ENCODE measurements at places on chromosomes 7 and 10.

- DNase-seq = no peak
These were observed 33.4 kb downstream of the CCM2 start for GRCh38 chr7:45033261-45033930.

GRCh38 chr7:44257618-44258422 is 57.0 kb downstream of the YKT6 start:
- peak; percentile 84 for DNase-seq

DNA sequence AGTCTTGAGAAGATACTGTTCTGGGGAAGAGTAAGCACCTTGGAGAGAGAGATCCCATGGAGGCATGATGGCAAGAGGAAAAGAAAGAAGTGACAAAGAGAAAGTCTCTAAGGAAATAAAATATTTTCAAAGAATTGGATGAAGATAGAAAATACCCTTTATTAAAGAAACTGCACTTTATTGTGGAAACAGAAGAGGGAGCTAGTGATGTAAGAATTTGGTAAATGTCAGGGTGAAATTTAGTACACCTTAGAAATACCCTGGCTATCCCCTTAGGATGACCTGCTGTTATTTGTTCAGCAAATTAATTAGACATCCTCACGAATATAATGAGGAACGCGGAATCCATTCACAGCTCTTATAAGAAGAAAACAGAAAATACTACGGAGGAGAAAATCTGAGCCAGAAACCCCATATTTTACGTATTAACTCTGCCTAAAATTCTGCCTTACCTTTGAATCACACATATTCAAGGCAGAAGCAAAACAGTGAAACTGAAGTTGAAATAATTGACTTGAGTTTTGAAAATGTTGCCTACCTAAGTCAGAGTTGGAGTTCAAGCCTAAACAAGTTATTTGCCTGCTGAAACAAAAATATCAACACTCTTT is 90.7 kb downstream of the TFPI2 start:
- peak; percentile 16 for DNase-seq

DNA sequence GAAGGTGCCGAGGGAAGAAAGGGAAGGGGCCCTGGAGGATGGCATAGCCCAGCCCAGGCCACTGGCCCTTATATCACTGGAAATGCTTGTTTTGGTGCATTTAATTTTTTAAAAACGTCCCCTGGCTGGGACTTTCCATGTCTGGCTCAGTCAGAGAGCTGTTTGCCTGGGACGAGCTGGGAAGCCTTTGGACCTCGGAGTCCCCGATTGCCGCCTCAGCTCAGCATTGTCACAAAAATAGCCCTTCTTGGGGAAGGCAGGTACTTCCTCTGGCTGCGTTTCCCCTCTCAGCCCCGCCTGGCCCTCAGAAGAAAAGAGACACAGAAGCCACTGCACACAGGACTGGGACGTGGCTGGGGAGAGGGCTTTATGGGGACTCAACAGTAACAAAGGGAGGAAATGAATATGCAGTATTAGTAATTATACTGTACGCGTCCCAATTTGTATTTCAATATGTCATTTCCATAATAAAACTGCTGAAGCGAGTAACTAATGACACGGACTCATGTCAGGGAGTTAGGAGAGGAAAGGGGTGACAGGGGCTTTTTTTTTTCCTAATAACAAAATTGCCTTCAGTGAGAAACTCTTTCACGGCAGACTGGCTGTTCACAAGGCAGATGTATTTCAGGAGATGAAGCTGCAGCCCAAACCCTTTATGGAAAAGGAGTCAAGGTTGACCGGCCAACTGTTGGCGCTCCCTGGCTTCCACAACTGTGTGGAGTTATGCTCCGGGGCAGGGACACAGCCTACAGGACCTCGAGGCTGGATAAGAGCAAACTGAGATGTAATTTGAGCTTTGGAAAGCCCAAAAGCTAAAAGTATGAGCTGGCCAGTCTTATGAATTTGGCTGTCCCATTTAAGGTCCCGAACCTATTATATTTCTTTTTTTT is 31.0 kb upstream of the MXI1 start:
- no peak for DNase-seq

- no peak for DNase-seq
These were observed 56.8 kb downstream of the ZRANB1 start for GRCh38 chr10:124998624-124999291.

DNA sequence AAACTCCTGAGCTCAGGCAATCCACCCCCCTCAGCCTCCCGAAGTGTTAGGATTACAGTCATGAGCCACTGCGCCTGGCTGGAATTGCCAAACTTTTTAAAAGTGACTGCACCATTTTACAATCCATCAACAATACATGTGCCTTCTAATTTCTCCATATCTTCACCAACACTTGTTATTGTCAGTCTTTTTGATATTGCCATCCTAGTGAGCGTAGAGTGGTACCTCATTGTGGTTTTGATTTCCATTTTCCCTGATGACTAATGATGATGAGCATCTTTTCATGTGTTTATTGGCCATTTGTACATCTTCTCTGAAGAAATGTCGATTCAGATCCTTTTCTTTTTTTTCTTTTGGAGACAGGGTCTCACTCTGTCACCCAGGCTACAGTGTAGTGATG is 21.7 kb upstream of the STRIP2 start:
- no peak for DNase-seq

DNA sequence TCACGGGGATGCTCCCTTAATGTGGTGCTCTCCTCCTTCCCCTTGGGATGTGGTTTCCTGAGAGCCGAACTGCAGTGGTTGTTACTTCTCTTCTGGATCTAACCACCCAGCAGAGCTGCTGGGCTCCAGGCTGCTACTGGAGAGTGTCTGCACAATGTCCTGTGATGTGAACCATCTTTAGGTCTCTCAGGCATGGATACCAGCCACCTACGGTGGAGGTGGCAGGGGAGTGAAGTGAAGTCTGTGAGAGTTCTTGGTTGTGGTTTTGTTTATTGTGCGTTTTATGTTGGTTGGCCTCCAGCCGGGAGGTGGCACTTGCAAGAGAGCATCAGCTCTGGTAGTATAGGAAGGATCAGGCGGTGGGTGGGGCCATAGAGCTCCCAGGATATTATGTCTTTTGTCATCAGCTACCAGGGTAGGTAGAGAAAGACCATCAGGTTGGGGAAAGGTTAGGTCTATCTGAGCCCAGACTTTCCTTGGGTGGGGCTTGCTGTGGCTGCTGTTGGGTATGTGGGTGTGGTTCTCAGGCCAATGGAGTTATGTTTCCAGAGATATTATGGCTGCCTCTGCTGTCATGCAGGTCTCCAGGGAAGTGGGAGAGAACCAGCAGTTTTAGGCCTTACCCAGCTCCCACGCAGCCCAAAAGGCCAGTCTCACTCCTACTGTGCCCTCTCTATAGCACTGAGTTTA is 87.9 kb downstream of the KIF20B start:
- no peak for DNase-seq

- no peak for DNase-seq
These were observed 174.5 kb downstream of the WDR37 start for GRCh38 chr10:1230592-1231275.

- no peak for DNase-seq
These were observed 155.8 kb upstream of the LANCL2 start for GRCh38 chr7:55209366-55209765.

DNA sequence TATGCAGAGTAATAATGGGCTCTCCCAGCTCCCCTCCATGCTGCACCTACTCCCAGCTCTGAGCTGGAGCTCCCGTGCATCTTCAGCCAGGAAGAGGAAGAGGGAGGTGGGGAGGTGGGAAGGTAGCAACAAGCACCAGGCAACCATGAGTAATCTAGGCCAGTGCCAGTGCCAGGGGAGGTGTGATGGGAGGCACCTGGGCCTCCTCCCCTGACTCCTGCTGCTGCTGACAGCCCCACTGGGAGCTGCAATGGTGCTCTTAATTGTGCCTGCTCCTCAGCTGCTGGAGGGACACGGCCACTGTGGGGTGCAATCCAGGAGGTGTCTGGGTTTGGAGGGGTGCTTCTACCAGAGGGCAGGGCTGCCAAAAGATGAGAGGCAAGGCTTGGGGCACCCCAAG is 243.0 kb downstream of the PLXNA4 start:
- no peak for DNase-seq

GRCh38 chr10:44742248-44742647 is 168.9 kb upstream of the TMEM72 start:
- DNase-seq = no peak

DNA sequence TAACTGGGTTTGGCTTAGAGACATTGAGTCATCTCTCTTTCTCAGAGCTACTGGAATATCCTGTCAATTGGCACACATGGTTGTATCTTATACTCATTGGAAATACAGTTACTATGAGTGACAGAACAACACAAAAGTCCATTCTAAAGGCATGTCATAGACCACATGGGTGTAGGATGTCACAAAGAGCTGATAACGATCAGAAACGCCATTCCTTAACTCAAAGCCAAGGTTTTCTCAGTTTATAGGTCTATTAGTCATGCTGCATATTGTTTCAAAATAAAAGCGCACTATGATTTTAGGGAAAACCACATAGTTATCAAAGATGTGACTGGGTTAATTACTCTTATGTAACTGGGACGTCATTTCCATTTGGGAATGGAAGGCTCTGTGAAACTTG is 147.2 kb upstream of the FAM171A1 start:
- no peak for DNase-seq

DNA sequence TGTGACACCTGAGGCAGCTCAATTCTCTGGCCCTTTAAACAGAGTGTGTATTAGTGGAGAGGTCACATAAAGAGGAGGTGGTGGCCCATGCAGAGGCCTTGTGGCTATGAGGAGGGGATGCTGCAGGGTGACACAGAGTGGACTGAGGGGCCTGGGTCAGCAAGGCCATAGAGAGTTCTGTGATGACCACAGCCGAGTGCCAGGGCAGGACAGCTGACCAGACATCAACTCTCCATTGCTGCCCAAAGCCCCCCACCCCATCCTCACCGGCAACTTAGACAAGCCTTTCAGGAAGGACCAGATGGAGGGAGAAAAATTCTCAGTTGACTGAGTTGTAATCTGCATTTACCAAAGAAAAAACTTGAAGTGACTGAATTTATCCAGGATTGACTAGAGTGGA is 378.1 kb downstream of the RPS24 start:
- no peak for DNase-seq

DNA sequence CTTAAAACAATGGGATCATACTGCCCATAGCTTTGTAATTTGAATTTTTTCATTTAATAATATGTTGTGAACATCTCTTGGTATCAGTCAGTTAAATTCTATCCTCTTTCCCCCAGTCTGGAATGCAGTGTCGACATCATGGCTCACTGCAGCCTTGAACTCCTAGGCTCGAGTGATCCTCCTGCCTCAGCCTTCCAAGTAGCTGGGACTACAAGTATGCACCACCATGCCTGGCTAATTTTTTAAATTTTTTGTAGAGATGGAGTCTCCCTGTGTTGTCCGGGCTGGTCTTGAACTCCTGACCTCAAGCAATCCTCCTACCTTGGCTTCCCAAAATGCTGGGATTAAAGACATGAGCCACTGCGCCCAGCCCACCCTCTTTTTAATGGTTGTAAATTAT is 34.6 kb downstream of the MPLKIP start:
- no peak for DNase-seq

- no peak for DNase-seq
These were observed 349.0 kb upstream of the MTPN start for GRCh38 chr7:136326045-136326609.

- no peak for DNase-seq
These were observed 9.9 kb upstream of the GSAP start for GRCh38 chr7:77426052-77426404.

DNA sequence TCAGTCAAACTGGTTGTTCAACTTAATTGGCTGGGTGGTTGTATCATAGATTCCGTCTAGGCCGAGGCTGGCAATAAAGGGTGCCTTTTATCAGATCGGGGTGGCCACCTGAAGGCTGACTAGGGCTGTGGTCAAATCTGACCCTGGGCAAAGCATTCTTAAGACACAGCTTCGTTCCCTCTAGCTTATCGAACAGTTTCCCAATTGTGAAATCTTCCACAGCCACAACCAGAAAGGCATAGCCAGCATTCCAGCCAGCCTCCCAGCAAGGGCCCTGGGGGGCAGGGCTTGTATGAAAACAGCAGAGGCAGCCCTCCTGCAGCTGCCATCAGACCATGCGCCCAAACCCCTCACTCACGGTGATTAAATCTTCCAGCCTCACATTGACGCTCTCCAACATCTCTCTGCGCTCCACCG is 42.5 kb upstream of the TMEM213 start:
- no peak for DNase-seq

- peak; percentile 40 for DNase-seq
These were observed 4.8 kb downstream of the ANK3 start for GRCh38 chr10:60384708-60385398.

DNA sequence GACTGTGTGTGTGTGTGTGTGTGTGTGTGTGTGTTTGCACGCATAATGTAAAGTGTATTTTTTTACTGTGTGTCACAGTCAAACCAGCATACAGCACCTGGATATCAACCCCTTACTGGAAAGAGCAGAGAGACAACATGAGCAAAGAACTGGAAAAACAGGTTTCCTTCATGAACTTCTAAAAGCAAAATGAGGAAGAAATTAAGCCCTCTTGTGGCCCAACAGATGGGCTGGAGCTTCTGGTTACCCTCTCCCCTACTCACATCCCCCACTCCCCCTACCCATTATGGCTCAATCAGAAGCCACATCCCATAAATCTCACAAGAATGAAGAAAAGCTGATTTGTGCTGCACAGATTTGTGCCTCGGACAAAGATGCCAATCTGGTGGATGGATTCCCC is 36.2 kb downstream of the PDE1C start:
- no peak for DNase-seq

DNA sequence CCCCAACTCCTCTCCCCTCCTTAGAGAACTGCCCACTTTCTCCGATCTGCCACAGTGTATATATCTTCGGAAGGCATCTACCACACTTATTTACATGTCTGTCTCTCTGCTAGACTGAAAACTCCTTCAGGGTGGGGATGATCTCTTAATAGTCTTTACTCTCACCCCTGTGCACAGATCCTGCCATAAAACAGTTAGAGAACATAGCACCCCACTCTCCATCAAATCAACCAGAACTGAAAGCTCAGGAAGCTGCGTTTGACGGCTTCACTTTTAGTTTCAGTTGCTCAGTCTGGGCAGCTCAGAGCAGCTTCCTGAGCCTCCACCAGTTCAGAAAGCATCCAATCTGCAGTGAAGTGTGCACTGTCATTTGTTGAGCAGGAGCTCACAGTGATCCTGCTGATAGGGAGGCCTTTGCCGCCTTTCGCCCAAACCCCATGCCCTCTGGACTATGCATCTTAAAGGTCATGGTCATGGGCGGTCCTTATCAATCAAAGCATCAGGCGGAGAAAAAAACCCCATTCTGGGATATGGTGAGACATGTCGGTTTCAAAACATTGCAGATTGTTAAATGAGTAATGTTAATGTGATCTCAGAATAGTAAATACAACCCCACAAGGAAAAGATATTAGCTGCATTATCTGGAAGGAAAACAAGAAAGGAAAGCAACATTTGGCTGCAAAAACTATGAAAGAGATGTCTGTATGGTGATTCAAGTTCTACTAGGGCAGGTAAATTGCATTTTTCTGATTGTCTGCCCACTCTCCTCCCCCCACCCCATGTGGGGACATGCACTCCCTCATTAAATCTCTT is 167.1 kb upstream of the ADO start:
- no peak for DNase-seq

- DNase-seq = no peak
These were observed 12.5 kb downstream of the P4HA1 start for GRCh38 chr10:73084209-73084608.

GRCh38 chr7:52635021-52635420 is 400.4 kb upstream of the POM121L12 start:
- peak; percentile 3 for DNase-seq

GRCh38 chr7:2106924-2107323 is 125.8 kb downstream of the MAD1L1 start:
- DNase-seq = no peak

All from eye (tissue), 1 donor.